ENCODE measurements at places on chromosomes 6 and 20. TPM values are rescaled to one million over a fixed set of nuclear protein-coding genes. Genes with fewer than 3 reads are reported as not detected.

GRCh38 chr6:35260591-35261570 lies 1.3 kb downstream of the ZNF76 start:
- DNase-seq, result no peak

Gene GSTA1
- polyA plus RNA-seq, result not detected

Gene CCN2
- polyA plus RNA-seq, result 29.5 TPM

GRCh38 chr6:19976411-19977129 lies 139.4 kb downstream of the ID4 start:
- DNase-seq, result no peak

DNA sequence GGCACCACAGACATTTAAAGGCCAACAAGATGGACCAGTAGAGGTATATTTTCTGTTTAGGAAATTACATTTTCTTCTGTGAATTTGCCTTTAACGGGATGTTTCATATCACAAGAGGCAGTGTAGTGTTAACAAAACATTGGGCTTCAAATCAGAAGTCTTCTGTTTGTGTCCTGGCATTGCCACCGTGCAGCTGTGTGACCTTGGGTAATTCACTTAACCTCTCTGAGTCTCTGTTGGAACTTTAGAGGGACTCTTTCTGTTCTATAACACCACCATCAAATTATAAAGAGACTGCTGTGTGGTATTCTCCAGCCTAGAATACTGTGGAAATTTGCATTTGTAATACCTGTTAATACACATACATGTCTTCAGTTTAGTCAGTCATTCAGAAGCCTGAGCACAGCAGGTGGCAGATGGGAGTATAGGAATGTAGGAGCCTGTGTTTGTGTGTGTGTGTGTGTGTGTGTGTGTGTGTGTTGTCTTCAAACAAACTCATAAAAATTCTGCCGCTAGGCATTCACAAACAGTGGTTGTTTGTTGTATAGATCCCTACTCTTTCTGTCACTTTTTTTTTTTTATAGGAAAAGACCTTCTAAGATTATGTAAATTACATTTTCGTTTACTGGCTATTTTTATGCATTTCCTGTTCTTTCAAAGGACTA lies 22.6 kb downstream of the UST start:
- no peak for DNase-seq

Gene SLC25A27
- 3.5 TPM for polyA plus RNA-seq

Gene EYS
- polyA plus RNA-seq, result 0.14 TPM
